ENCODE measurements at places on chromosomes 2 and 18.
A peak's percentile ranks its signal among the peaks of the same experiment; 100 is the strongest.

DNA sequence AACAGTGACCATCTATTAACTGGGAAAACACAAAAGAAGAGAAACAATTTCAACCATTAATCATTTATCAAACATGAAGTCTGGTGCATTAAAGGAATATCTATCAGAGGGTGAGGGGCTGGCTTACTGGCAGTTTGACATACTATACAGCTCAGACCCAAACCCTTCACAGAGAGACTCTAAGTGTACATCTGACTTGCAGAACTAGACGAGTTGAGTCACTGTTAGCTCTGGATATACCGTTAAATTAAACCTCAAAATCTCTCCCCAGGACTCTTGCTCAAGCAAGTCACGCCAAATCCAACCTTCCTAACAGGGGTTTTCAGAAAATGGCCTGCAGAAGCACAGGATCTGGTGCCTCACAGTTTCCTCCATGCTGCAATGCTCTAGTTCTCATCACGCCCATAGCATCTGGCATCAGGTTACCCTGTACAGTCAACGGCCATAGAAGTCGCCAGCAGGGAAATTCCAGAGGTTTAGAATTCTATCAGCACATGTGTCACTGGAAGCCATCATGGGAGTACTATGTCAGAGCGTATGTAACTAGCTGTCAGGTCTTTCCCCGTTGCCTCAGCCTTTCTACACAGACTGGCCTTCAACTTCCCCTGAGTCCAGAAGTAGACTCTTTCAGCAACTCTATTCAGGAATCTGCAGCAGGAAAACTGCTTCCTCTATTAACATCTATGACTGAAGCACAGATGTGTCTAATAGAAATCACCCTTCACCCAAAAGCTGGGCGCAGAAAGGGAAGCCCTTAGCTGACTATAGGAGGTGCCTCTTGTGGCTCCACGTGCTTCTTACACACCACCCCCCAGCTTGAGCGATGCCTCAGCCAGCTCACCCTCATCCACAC is 9.3 kb downstream of the TGOLN2 start:
- peaks cover 44% of the 10 kb centered on the region for H3K4me1 ChIP-seq
- H3K27me3 ChIP-seq: no peaks in the 10 kb centered on the region
- H3K4me3 ChIP-seq: no peak overlapping the region
- H3K27ac ChIP-seq: peak overlapping the region; percentile 65

GRCh38 chr2:85867556-85868292 is 21.1 kb downstream of the ST3GAL5 start:
- H3K4me1 ChIP-seq: peaks cover 42% of the 10 kb centered on the region
- H3K27ac ChIP-seq: no peak overlapping the region
- H3K27me3 ChIP-seq: no peaks in the 10 kb centered on the region
- no peak overlapping the region for H3K4me3 ChIP-seq
- DNase-seq: no peak

- H3K27ac ChIP-seq: no peak overlapping the region
- H3K27me3 ChIP-seq: no peaks in the 10 kb centered on the region
- no peaks in the 10 kb centered on the region for H3K36me3 ChIP-seq
- no peak for DNase-seq
- H3K4me3 ChIP-seq: no peak overlapping the region
Measured at GRCh38 chr2:128306081-128306930, 12.4 kb downstream of the HS6ST1 start.

DNA sequence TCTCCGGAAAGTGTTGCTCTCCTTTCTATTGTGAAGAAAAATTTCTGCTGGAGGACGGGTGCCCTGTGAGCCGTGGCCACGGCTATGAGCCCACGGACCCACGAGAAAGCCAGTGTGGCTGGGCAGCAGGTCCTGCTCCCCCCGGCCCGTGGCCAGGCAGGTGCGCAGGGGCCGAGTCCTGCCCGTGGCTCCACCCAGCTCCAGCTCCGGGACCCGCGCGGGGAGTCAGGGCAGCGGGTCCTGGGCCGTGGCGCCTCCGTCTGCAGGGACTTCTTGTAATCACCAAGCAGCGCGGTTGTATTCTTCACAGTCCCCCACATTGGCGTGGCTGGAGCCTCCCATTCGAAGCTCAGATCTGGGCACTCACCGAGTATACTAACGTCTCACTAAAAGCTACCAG is 43.0 kb downstream of the SALL3 start:
- no peak for DNase-seq
- no peak overlapping the region for H3K4me3 ChIP-seq
- H3K4me1 ChIP-seq: no peaks in the 10 kb centered on the region
- no peak overlapping the region for H3K27ac ChIP-seq
- no peaks in the 10 kb centered on the region for H3K36me3 ChIP-seq
- H3K27me3 ChIP-seq: no peaks in the 10 kb centered on the region

GRCh38 chr2:42569116-42569711 is 782 bp downstream of the MTA3 start:
- H3K27ac ChIP-seq: peak overlapping the region; percentile 98
- H3K27me3 ChIP-seq: no peaks in the 10 kb centered on the region
- peaks cover 22% of the 10 kb centered on the region for H3K4me1 ChIP-seq
- DNase-seq: no peak
- peaks cover 18% of the 10 kb centered on the region for H3K36me3 ChIP-seq

GRCh38 chr2:85886590-85886989 is 2.2 kb downstream of the ST3GAL5 start:
- peaks cover 45% of the 10 kb centered on the region for H3K4me1 ChIP-seq
- peaks cover 4% of the 10 kb centered on the region for H3K27me3 ChIP-seq
- H3K36me3 ChIP-seq: peaks cover 26% of the 10 kb centered on the region
- H3K4me3 ChIP-seq: peak overlapping the region; percentile 7

GRCh38 chr2:70994009-70994698 is 519 bp downstream of the TEX261 start:
- H3K4me3 ChIP-seq: peak overlapping the region; percentile 97
- H3K27me3 ChIP-seq: no peaks in the 10 kb centered on the region
- peak; percentile 35 for DNase-seq

GRCh38 chr2:105432749-105433148 is 33.9 kb upstream of the FHL2 start:
- H3K4me1 ChIP-seq: no peaks in the 10 kb centered on the region
- peaks cover 16% of the 10 kb centered on the region for H3K27me3 ChIP-seq
- no peak overlapping the region for H3K4me3 ChIP-seq
- DNase-seq: no peak
- no peaks in the 10 kb centered on the region for H3K36me3 ChIP-seq
- no peak overlapping the region for H3K27ac ChIP-seq

GRCh38 chr18:63997606-63998005 is 27.7 kb downstream of the SERPINB8 start:
- H3K4me3 ChIP-seq: no peak overlapping the region
- H3K27ac ChIP-seq: no peak overlapping the region
- no peaks in the 10 kb centered on the region for H3K27me3 ChIP-seq
- DNase-seq: no peak

- peaks cover 48% of the 10 kb centered on the region for H3K36me3 ChIP-seq
- no peak overlapping the region for H3K4me3 ChIP-seq
- peaks cover 42% of the 10 kb centered on the region for H3K4me1 ChIP-seq
- DNase-seq: no peak
Measured at GRCh38 chr2:134934641-134935040, 16.0 kb downstream of the CCNT2 start.

GRCh38 chr2:235447210-235447609 is 46.6 kb upstream of the AGAP1 start:
- no peak for DNase-seq
- no peaks in the 10 kb centered on the region for H3K4me1 ChIP-seq
- no peak overlapping the region for H3K27ac ChIP-seq
- no peaks in the 10 kb centered on the region for H3K36me3 ChIP-seq
- peaks cover under 1% of the 10 kb centered on the region for H3K27me3 ChIP-seq
- H3K4me3 ChIP-seq: no peak overlapping the region

GRCh38 chr2:241147336-241147735 is 1.9 kb downstream of the PASK start:
- no peak overlapping the region for H3K27ac ChIP-seq
- H3K4me1 ChIP-seq: peaks cover 28% of the 10 kb centered on the region
- DNase-seq: no peak
- no peak overlapping the region for H3K4me3 ChIP-seq
- peaks cover 15% of the 10 kb centered on the region for H3K36me3 ChIP-seq

DNA sequence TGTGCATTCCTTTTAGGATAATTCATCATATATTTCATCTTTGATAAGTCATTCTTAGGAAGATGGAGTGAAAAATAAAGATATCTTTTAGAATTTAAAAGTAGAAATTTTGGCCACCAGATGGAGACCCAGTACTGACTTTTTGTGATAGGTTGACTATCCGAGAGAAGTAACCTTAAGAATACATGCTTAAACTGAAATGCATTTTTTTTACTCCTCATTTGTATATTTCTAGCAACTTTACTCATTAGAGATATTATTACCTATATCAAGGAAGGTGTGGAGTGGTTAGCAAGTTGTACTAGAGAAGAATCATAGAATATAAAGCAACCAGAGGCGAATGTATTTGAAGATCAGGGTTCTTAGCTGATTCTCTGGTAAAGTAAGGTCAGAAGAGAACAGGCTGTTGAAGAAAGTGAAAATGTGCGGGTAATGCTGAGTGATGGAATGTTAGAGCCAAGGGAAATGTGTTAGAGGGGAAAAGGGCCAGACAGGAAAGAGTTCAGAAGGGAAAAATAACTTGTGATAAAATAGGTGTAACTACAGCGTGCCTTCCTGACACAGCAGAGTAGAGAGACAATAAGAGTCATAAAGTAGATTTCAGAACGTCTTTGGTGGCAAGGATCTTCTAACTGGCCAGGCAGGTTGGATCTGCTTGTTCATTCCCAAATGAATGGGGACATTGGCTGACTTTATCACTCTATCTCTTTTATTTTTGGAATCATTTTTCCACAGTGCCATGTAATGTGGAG is 52.3 kb downstream of the TDRD15 start:
- no peak overlapping the region for H3K27ac ChIP-seq
- H3K4me3 ChIP-seq: no peak overlapping the region
- no peaks in the 10 kb centered on the region for H3K4me1 ChIP-seq
- no peaks in the 10 kb centered on the region for H3K36me3 ChIP-seq

- H3K27ac ChIP-seq: no peak overlapping the region
- H3K27me3 ChIP-seq: peaks cover 4% of the 10 kb centered on the region
- no peak for DNase-seq
- no peak overlapping the region for H3K4me3 ChIP-seq
Measured at GRCh38 chr2:226736382-226736781, 63.2 kb downstream of the IRS1 start.

DNA sequence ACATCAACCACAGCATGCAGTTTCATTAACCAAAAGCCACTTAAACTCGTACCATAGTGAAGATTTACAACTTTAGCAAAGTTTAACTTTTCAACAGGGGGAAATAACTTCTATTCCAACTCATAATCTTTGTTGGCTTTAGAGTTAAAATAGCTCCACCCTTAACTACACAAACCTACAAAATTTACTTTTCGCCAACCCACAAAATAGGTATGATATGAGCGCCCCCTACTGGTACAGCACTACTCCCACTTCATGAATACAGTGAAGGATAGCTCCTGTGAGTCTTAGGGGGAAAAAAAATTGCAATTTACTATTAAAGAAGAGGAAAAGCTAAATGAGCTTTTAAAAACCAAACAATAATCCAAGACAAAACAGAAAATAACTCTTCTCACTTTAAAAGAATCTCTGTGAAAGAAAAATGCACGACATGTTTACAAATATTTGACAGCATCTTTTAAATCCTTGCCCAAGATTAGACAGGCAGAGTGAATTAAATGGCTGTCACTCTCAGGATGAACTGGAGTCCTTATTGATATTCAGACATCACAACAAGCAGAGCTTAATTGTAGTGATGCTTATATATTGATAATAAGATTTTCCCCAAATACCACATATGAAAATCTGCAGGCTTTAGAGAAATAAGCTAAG is 32.2 kb downstream of the TMEFF2 start:
- DNase-seq: peak; percentile 20
- no peak overlapping the region for H3K4me3 ChIP-seq
- no peak overlapping the region for H3K27ac ChIP-seq
- H3K4me1 ChIP-seq: peaks cover 11% of the 10 kb centered on the region

GRCh38 chr18:78875016-78875777 is 104.4 kb upstream of the SALL3 start:
- H3K4me3 ChIP-seq: no peak overlapping the region
- H3K27ac ChIP-seq: no peak overlapping the region
- no peaks in the 10 kb centered on the region for H3K36me3 ChIP-seq
- no peak for DNase-seq

DNA sequence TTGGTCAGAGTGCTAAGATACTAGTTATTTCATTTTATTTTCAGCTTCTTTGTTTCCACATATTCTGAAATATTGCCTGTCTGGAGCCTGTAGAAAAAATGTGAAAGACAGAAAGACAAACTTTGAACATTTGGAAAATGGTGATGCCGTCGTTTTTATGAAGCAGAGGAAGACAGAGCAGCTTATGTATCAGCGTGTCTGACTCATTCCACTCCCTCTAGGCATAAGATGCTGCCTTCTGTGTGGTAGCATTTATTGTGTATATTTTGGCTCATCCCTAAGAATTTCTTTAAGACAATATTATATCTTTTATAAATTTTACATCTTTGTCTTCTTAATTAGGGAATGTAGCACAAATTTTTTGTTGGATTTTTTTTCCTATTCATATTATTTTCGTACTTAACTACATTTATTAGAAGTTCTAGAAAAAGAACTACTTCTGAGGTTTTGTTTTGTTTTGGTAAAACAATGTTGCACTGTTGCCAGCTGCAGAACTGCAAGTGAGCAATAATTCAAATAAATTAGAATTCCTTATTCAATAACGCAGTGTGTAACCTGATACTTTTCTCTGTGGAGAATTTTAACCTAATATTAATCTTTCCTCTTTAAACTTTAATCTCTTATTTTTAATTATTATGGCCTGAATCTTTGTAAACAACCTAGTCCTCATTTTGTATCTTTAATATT is 300.4 kb downstream of the ZNF407 start:
- no peak overlapping the region for H3K27ac ChIP-seq
- peaks cover 11% of the 10 kb centered on the region for H3K4me1 ChIP-seq
- no peak for DNase-seq
- H3K36me3 ChIP-seq: no peaks in the 10 kb centered on the region

GRCh38 chr2:69952336-69953115 is 8.9 kb downstream of the ASPRV1 start:
- H3K4me3 ChIP-seq: no peak overlapping the region
- H3K4me1 ChIP-seq: peaks cover 10% of the 10 kb centered on the region
- H3K36me3 ChIP-seq: no peaks in the 10 kb centered on the region

GRCh38 chr2:65057391-65058052 is 1.3 kb downstream of the CEP68 start:
- no peaks in the 10 kb centered on the region for H3K36me3 ChIP-seq
- H3K27me3 ChIP-seq: no peaks in the 10 kb centered on the region
- peak; percentile 67 for DNase-seq
- H3K4me3 ChIP-seq: peak overlapping the region; percentile 78
- peak overlapping the region; percentile 71 for H3K27ac ChIP-seq

DNA sequence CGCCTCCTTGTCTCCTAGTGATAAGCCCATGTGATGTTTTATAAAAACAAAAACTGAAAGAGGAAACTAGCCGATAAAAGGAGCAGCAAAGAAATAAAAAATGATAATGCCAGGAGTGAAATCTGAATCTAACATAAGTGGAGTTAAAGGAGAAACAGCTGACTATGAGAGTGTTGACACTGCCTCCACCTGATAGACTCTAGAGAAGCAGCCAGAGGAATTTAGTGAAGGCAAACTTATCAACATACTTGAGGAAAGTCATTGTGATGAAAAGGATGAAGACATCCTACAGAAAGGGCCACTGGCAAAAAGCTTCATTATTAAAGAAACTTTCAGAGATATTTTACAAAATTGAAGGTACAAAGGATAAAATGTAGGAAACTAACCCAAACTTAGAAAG is 1.9 kb downstream of the M1AP start:
- no peaks in the 10 kb centered on the region for H3K36me3 ChIP-seq
- peaks cover 3% of the 10 kb centered on the region for H3K4me1 ChIP-seq
- DNase-seq: no peak
- H3K4me3 ChIP-seq: no peak overlapping the region

- H3K4me1 ChIP-seq: peaks cover 7% of the 10 kb centered on the region
- DNase-seq: no peak
- peaks cover 40% of the 10 kb centered on the region for H3K27me3 ChIP-seq
- H3K4me3 ChIP-seq: no peak overlapping the region
- no peaks in the 10 kb centered on the region for H3K36me3 ChIP-seq
Measured at GRCh38 chr18:31500051-31500688, 2.2 kb downstream of the DSG2 start.

Measured in activated T-helper 2 cell treated with anti-CD3 and anti-CD28 coated beads, Interferon-gamma antibody, Interleukin-2, Interleukin-4, amounts not matched to agents 10 μg/mL and 5 μg/mL and 100 μg/mL, durations not matched to agents 14 hours and 24 hours and 36 hours (primary cell).